ENCODE measurements at places on chromosomes 7 and 10.

- DNase-seq, result peak; percentile 66
Measured at GRCh38 chr7:32892521-32893206, 1.1 kb upstream of the KBTBD2 start.

DNA sequence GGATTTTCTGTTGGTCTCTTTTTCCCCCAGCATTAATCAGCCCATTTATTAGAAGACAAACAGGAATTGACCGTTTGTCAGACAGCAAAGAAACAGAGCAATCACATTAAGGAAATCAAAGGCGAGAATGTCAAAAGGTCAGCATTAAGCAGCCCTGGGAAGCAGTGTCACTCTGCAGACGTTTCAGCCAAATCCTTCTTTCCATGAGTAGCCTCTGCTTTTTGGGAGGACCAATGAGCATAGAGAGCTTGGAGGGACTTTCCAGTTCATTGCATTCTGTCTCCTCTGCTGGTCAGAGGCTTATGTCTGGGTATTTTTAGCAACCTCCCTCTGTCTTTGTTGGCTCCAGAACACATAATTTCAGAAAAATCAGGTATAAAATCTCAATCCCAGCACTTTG, 481.4 kb downstream of the GALNT17 start:
- no peak for DNase-seq

- no peak for DNase-seq
Measured at GRCh38 chr10:47107007-47107747, 192.8 kb upstream of the GDF10 start.

GRCh38 chr10:82335831-82336230, 460.8 kb downstream of the NRG3 start:
- DNase-seq, result no peak

DNA sequence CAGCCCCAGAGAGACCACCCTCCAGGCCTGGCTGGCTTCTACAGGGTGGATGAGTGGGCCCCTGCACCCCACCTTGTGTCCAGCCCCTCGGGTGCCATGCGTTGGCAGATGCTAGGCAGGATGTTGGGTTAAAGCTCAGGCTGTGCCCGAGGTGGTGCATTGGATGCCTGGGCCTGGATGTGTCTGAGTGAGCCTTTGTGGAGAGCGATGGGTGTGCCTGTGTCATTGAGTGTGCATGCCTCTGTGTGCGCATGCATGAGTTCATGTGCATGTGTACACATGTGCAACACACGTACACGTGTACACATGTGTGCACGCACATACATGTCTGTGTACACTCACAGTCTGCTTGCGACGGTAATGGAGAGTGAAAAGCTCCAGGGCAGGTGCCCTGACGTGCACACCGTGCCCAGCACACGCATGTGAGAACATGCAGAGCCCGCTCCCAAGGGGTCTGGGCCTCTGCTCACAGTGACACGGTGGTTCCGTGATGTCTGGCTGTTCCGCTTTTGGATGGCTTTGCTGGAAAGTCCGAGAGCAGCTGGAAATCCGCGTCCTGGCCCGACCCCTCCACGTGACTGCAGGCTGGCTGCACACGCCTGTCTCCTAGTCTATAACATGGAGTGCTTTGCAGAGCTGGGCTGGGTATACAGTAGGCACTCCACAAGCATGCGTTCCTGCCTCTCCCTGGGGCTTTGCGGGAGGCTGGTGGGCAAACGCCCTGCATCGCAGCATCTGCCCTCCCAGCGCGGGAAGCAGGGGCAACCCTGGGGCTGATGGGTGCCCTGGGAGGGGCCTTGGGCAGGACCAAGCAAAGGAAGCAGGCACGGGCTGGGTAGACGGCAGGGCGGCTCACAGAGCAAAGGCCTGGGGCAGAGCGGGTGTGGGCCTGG, 36.9 kb downstream of the ELFN1 start:
- DNase-seq, result no peak

DNA sequence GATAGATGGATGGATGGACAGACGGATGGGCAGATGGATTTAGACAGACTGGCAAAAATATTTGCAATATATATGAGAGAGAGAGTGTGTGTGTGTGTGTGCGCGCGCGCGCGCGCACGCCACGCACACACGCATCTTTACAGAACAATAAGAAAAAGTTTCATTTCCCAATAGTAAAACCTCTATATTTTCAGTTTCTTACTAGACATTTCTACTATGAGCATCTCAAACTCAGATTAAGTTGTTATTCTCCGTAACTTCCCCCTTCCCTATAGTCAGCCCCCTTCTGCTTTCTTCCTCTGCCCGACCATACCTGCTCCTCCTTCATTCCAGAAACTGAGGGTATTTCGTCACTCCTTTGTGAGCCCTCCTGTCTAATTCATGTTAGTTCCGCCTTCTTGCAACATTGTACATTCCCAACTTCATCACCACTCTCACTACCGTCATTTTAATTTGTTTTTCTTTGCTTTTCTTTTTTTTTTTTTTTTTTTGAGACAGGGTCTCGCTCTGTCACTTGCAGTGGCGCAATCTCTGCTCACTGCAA, 154.4 kb upstream of the SH2B2 start:
- DNase-seq, result peak; percentile 12

GRCh38 chr7:117333168-117333567, 10.3 kb upstream of the WNT2 start:
- no peak for DNase-seq

DNA sequence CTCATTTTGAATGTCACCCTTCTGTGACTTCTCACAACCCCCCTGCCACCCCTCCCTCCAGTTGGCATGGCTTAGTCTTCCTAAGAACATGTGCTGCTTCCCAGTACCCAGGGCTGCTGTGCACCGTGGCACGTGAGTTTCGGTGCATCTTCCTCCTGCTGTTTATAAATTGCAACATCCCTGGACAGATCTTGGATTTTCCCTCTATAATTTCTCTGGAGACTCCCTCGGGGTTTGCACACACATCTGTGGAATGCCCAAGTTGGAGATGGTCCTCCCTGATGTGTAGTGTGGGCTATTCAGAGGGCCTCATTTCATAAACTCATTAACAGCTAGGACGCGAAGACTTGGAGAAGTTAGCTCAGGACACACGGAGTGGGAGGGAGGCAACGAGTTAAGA, 52.9 kb downstream of the IKZF1 start:
- no peak for DNase-seq

- DNase-seq, result no peak
Measured at GRCh38 chr7:28591041-28591674, 178.8 kb downstream of the CREB5 start.

GRCh38 chr7:155824227-155824886, 12.1 kb upstream of the SHH start:
- DNase-seq, result no peak

GRCh38 chr10:79352035-79352877, 5.0 kb downstream of the PPIF start:
- DNase-seq, result no peak

DNA sequence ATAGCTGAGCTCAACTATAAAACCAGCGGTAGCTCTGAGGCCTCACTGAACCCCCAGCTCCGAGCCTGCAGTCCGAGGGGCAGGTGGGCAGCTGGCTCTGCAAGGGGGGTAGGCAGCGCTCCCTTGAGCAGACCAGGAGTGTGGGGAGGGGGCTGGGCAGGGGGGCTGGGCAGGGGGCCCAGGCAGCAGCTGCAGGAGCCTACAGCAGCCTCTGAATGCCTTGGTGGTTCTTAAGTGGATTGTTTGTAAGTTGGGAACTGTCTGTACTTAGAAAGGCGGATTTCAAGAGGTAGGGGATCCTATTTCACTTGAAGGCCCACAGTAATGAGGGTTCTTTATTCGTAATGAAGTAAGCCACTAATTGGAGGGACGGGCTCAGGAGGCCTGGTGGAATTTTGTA, 72.3 kb downstream of the ICA1 start:
- DNase-seq, result no peak

GRCh38 chr7:997404-998395, 14.7 kb downstream of the CYP2W1 start:
- no peak for DNase-seq

GRCh38 chr7:138226001-138226476, 149.8 kb downstream of the AKR1D1 start:
- no peak for DNase-seq

DNA sequence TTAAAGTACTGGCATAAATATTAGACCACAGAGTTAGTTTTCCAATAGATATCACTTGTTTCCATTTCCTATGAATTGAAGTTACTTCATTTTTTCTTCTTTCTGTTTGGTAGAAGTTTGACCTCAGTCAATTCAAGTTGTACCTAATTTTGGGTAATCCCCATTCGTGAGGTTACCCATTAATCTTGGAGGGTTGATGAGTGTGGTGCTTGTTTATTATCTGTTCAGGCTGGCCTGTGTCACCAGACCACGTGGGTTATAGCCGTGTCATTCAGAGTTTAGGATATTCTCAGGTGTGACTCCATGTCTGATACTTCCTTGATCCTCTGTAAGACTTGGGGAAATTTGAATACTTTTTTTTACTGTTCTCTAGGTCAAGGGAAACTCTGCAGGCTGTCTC, 133.9 kb upstream of the TPK1 start:
- DNase-seq, result no peak

GRCh38 chr7:30799206-30799975, 28.2 kb downstream of the MINDY4 start:
- DNase-seq, result no peak

GRCh38 chr10:33833566-33833965, 499.1 kb upstream of the NRP1 start:
- DNase-seq, result no peak

DNA sequence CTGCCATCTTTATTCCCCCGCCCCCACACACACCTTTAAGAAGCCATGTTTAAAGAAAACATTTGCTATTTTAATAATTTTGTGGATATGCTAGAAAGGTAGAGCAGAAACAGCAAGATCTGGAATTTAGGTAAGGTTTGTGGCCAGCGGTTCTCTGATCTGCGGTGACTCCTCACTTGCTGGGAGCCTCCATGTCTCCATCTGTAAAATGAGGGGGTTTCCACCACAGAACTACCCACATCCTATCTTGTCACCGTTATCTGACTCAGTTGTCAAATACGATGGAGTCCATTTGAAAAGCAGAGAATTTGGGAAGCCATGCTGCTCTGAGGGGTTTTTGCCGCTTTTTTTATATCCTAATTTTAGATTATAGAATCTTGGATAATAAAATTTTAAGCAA, 23.3 kb downstream of the MACC1 start:
- no peak for DNase-seq

DNA sequence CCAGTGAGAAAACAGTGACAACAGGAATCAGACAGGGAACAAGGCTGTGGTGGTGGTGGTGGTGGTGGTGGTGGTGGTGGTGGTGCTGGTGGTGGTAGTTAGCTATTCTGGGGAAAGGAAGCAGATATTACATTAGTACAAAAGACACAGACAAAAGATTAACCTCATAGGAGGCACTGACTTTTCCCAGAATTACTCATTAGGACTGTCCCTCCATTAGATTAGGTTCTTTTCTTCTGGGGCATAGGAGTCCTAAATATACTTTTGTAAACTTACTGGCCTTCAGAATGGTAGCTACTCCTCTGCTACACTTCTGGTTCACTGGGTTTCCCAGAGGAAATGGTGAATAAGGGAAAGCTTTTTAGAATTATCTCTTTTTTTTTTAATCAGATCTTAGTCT, 156.6 kb upstream of the SEMA3D start:
- DNase-seq, result no peak

GRCh38 chr7:85561706-85562105, 374.9 kb upstream of the SEMA3D start:
- no peak for DNase-seq

- DNase-seq, result peak; percentile 39
Measured at GRCh38 chr10:63554657-63555056, 33.5 kb downstream of the REEP3 start.

- DNase-seq, result no peak
Measured at GRCh38 chr10:28797904-28798371, 120.6 kb downstream of the BAMBI start.

DNA sequence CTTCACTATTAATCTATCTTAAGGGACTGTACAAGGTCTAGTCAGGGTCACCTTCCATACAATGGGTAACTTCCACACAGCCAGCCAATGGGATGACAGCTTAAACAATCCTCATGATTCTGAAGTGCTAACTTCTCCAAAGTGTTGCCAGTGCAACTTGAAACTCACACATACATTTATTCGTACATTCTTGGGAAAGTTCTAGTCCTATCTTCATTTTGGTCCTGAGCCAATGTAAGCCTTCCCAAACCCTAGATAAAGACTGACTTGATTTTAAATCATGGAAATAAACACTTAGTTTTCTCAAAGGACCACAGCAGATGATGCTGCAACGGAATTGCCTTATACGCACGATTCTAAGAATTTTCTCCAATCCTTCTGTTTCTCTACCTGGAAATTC, 117.5 kb upstream of the COL1A2 start:
- no peak for DNase-seq

DNA sequence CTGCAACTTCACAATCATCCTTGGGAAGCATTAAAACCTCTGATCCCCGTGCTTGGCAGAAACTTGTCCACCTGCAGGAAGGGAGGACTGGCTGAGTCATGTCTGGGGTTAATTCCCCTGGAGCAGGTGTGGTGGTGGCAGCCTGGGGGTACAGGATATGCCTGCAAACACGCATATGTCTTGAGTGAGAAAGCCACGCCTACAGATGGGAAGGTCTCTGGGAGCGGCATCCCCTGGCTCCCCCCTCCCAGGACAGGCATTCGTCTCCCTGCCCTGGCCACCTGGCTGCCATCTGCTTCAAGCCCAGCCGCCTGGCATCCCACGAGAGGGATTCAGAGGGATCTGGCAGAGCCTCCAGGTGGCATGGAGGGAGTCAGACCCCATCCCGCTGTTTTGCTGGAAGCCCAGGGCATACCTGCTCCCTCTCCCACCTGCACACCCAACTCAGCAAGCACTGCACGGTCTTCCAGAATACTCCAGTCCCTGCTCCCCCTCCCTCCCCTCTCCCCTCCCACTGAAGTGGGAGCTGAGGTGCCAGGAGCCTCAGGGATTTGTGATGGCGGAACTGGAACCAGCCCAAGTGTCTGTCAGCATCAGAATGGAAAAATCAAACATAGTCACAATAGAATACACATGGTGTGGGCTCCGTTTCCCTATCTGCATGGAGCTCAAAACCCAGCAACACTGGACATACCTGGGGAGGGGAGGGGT, 61.0 kb downstream of the CAMK2B start:
- DNase-seq, result no peak

GRCh38 chr7:128454808-128455542, 703 bp upstream of the HILPDA start:
- no peak for DNase-seq

- no peak for DNase-seq
Measured at GRCh38 chr7:157396316-157397035, 59.7 kb downstream of the DNAJB6 start.

- no peak for DNase-seq
Measured at GRCh38 chr7:51234139-51234538, 82.5 kb downstream of the COBL start.

GRCh38 chr7:36527549-36527913, 137.9 kb downstream of the ANLN start:
- DNase-seq, result no peak

DNA sequence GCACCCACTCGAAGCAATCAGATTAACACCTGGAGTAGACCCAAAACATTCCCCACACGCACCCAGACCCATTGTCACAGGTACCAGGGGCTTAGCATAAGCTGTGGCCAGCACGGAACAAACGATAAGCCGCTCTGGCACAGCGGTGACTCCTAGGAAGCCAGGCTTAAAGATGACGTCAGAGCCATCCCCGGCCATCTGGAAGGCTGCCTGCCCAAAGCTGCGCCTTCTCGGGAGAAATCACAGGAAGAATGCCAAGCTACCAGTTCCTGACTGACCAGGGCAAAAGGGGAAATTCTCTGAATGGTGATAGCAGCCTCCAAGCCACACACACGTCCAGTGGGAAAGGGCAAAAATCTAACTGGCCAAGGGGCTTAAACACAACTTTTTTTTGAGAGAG, 13.0 kb upstream of the WIPI2 start:
- DNase-seq, result no peak

Measured in CD4-positive, alpha-beta T cell treated with Interleukin-12 subunit alpha and Interleukin-12 subunit beta, for 1 hour (primary cell).